ENCODE measurements at places on chromosomes 5 and 9. TPM values are rescaled to one million over a fixed set of nuclear protein-coding genes. Genes with fewer than 3 reads are reported as not detected.

The SCGB3A2 gene
- polyA plus RNA-seq = not detected

The CNTNAP3 gene
- 3.4 TPM for polyA plus RNA-seq

The TCF7 gene
- 9.7 TPM for polyA plus RNA-seq

The TAF11L5 gene
- not detected for polyA plus RNA-seq

The PLPPR1 gene
- polyA plus RNA-seq = 0.87 TPM

The CARTPT gene
- 8.5 TPM for polyA plus RNA-seq

The TARS1 gene
- polyA plus RNA-seq = 75.9 TPM

The SMIM3 gene
- 13.9 TPM for polyA plus RNA-seq

The FOXI1 gene
- 0.03 TPM for polyA plus RNA-seq

The TAF11L10 gene
- not detected for polyA plus RNA-seq

DNA sequence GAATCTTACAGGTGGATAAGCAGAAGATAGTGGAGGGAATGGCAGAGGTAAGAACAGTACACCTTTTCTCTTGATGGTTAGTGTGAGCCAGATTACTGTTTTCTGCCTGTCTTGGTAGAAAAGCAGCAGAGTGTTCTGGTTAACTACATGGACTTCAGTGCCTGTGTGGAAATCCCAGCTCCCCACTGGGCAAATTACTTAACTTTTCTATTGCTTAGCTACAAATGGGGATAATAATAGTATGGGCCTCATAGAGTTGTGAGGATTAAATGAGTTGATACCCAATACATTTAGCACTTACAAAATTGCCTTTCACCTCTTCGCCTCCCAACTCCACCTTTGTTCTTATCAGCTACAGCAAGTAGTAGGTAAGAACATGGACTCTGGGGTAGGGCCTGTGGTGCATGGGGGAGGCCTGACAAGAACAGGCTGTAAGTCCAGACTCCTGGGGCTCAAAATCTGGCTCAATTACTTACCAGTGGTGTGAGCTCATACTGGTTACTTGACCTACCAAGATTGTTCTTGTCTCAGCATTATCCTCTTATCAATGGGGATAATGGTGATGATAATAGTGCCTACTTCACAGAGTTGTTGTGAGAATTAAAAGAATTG, 125.1 kb downstream of the LIFR start:
- H3K4me1 ChIP-seq = no peaks in the 10 kb centered on the region
- no peaks in the 10 kb centered on the region for H3K36me3 ChIP-seq
- no peak overlapping the region for H3K27ac ChIP-seq
- H3K4me3 ChIP-seq = no peak overlapping the region
- peaks cover 26% of the 10 kb centered on the region for H3K27me3 ChIP-seq

- no peak overlapping the region for H3K4me3 ChIP-seq
- H3K4me1 ChIP-seq = no peaks in the 10 kb centered on the region
- H3K27me3 ChIP-seq = peaks cover 28% of the 10 kb centered on the region
- DNase-seq = no peak
- no peaks in the 10 kb centered on the region for H3K36me3 ChIP-seq
Measured at GRCh38 chr5:151348789-151349188, 1.4 kb upstream of the SLC36A2 start.

GRCh38 chr9:5626727-5627634, 1.9 kb upstream of the RIC1 start:
- peaks cover 7% of the 10 kb centered on the region for H3K4me1 ChIP-seq
- H3K27me3 ChIP-seq = no peaks in the 10 kb centered on the region
- no peak overlapping the region for H3K4me3 ChIP-seq
- DNase-seq = peak; percentile 23
- H3K27ac ChIP-seq = peak overlapping the region; percentile 91
- no peaks in the 10 kb centered on the region for H3K36me3 ChIP-seq

- no peaks in the 10 kb centered on the region for H3K36me3 ChIP-seq
- H3K27me3 ChIP-seq = no peaks in the 10 kb centered on the region
- H3K4me3 ChIP-seq = no peak overlapping the region
- DNase-seq = no peak
Measured at GRCh38 chr5:43255704-43256103, 57.5 kb downstream of the HMGCS1 start.

DNA sequence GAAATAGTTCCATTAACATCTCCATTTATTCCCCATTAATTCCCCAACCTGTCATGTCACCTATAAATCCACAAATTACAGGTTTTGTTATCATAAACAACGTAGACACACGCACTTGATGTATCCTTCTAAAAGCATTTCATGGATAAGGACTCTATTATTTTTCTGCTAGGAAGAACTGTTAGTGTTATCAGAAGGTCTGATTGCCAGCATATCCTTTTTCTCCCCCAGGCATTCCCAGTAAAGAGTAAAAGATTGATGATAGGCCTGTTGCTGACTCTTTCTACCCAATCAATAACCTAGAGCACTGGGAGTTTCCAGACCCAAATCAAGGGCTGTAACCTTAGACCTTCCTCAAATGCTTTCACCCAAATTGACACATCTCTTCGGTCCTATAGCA, 60.8 kb downstream of the RFK start:
- no peak overlapping the region for H3K27ac ChIP-seq
- DNase-seq = no peak
- no peaks in the 10 kb centered on the region for H3K4me1 ChIP-seq
- no peaks in the 10 kb centered on the region for H3K27me3 ChIP-seq
- H3K4me3 ChIP-seq = no peak overlapping the region

- peaks cover 7% of the 10 kb centered on the region for H3K27me3 ChIP-seq
- H3K27ac ChIP-seq = no peak overlapping the region
Measured at GRCh38 chr5:170261528-170262043, 28.8 kb downstream of the C5orf58 start.

- DNase-seq = no peak
- H3K4me3 ChIP-seq = no peak overlapping the region
- H3K4me1 ChIP-seq = no peaks in the 10 kb centered on the region
- no peak overlapping the region for H3K27ac ChIP-seq
Measured at GRCh38 chr9:26261503-26262330, 583.5 kb upstream of the TUSC1 start.

- no peak for DNase-seq
- H3K36me3 ChIP-seq = peaks cover 12% of the 10 kb centered on the region
- peaks cover 17% of the 10 kb centered on the region for H3K4me1 ChIP-seq
- H3K4me3 ChIP-seq = no peak overlapping the region
- no peaks in the 10 kb centered on the region for H3K27me3 ChIP-seq
Measured at GRCh38 chr9:76652894-76653293, 111.3 kb upstream of the PCA3 start.

DNA sequence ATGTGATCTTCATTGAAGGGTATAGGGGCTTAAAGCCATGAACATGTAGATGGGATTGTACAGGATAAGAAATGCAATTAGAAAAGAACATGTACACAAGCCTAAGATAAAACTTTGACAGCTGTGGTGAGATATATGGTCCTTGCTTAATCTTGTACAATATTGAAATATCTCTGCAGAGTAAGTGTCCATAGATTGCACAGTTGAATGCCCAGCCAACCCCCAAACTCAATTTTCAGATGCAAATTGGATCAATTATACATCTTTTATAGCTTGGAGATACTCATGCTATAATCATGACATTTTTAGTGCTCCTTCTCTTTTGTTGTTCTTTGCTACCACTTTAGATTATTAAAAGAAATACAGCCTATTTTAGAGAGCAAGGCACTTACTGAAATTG, 59.5 kb upstream of the CHSY3 start:
- H3K36me3 ChIP-seq = no peaks in the 10 kb centered on the region
- H3K4me1 ChIP-seq = no peaks in the 10 kb centered on the region
- no peaks in the 10 kb centered on the region for H3K27me3 ChIP-seq
- no peak overlapping the region for H3K27ac ChIP-seq
- no peak for DNase-seq
- H3K4me3 ChIP-seq = no peak overlapping the region

GRCh38 chr5:172624996-172625964, 15.8 kb upstream of the NEURL1B start:
- H3K4me1 ChIP-seq = peaks cover 28% of the 10 kb centered on the region
- H3K27me3 ChIP-seq = no peaks in the 10 kb centered on the region
- no peak for DNase-seq
- H3K27ac ChIP-seq = no peak overlapping the region

DNA sequence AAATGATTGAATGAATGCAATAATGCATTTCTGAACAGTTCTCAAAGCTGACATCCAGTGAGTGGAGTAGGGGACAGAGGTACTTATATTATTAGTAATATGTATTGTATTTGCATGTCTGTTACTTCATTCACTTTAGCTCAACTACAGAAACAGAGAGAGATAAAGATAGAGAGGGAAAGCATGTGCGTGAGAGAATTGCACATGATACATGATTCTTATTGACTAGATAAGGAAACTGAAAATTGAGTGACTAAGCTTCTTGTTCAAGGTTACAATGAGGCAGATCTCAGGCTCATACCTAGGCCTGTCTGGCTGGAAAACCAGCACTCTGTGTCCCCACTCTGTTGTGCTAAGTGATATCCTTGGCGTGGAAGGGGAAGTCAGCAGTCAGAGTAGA, 337.7 kb upstream of the KLF4 start:
- H3K27ac ChIP-seq = no peak overlapping the region
- no peaks in the 10 kb centered on the region for H3K27me3 ChIP-seq
- DNase-seq = no peak
- no peaks in the 10 kb centered on the region for H3K4me1 ChIP-seq
- H3K4me3 ChIP-seq = no peak overlapping the region

DNA sequence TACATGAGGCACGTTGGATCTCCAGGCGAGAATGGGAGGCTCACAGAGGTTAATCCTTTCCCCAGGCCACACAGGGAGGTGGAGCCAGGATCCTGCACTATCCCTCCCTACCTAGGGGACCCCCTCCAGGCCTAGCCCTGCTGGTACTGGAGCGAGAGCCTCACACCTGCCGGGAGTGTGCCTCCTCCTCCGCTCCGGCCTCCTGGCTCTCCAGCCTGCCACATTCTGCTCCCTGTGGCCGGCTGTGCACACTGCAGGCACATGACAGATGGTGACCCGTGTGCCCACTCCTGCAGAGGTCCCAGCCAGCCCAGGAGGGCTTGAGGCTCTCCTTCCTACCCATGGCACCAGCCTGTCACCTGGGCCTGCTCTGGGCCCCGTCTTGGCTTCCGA, 93.4 kb downstream of the RXRA start:
- H3K27ac ChIP-seq = no peak overlapping the region
- DNase-seq = no peak
- H3K36me3 ChIP-seq = peaks cover 80% of the 10 kb centered on the region

GRCh38 chr9:100602342-100602801, 24.5 kb downstream of the CAVIN4 start:
- H3K4me1 ChIP-seq = peaks cover 2% of the 10 kb centered on the region
- H3K27me3 ChIP-seq = no peaks in the 10 kb centered on the region
- H3K27ac ChIP-seq = no peak overlapping the region
- peak; percentile 50 for DNase-seq
- H3K36me3 ChIP-seq = no peaks in the 10 kb centered on the region

DNA sequence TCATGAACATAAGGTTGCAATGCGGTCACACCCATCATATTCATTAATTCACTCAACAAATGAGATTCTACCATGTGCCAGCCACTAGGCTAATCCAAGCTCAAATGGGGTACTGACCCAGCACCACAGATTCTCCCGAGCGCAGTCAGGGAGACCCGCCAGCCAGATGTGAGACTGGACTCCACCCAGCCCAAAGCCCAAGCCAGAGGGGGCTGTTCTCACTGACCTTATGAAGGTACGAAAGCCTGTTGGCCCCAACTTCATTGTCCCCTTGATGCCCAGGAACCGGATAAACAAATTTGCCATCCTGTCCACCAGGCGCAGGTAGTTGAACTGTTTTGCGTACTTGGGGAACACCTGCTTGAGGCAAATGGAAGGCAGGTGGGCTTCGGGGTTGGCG, 218.8 kb downstream of the DAB2IP start:
- H3K4me1 ChIP-seq = no peaks in the 10 kb centered on the region
- H3K27me3 ChIP-seq = no peaks in the 10 kb centered on the region
- H3K4me3 ChIP-seq = no peak overlapping the region
- no peak overlapping the region for H3K27ac ChIP-seq
- H3K36me3 ChIP-seq = no peaks in the 10 kb centered on the region
- no peak for DNase-seq

DNA sequence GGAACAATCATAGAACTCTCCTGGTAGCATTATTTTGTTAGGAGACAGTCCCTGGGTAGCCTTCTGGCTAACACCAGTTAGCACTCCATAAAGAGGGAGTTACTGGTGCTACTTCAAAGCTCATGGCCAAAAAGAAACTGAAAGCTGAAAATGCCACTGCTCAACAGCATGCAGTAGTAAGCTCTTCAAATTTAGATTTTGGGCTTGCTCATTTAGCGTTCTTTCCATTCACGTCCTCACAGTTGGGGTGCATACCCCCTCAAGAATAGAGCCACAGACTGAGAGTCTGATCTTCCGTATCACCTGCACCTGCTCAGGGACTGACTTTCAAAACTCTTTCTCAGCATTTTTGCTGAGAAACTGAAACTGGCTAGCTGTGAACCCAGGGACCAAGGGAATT, 24.7 kb downstream of the NTRK2 start:
- no peak overlapping the region for H3K27ac ChIP-seq
- no peaks in the 10 kb centered on the region for H3K4me1 ChIP-seq
- H3K36me3 ChIP-seq = no peaks in the 10 kb centered on the region
- H3K27me3 ChIP-seq = peaks cover 14% of the 10 kb centered on the region
- no peak overlapping the region for H3K4me3 ChIP-seq
- no peak for DNase-seq

DNA sequence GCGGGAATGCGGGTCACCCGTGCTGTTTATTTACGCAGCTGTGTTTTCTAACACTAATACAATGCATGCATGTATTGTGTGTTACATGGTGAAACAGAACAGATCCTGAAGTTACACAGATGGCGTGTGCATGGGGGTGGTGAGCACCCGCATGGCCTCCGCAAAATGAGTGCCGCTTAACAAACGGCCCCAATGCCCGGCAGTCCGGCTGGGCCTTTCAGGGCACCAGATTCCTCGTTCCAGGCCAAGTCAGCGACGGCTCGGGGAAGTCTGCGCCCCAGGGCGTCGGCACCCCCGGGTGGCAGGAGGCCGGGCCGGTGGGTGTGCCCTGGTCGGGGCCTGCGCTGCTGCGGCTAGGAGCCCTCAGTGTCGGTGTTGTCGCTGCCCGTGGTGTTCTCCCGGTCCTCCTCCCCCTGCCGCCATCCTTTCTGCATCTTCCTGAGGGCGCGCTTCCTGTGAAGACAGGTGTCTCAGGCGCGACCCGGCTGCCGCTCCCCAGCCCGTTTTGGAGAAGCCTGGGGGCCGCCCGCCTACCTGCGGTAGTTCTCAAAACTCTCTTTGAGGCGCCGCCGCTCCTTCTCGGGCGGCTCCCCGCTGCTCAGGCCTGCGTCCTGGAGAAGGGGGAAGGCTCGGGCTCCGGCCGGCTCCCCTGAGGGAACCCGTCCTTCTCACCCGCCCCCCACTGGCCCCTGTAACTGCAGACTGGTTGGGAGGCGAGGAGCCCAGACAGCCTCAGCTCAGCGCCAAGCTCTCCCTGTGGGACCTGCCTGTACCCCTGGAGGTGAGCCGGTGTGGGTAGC, 605 bp upstream of the DNLZ start:
- H3K4me1 ChIP-seq = peaks cover 18% of the 10 kb centered on the region
- H3K36me3 ChIP-seq = peaks cover 6% of the 10 kb centered on the region
- H3K4me3 ChIP-seq = no peak overlapping the region
- no peak overlapping the region for H3K27ac ChIP-seq
- peaks cover 14% of the 10 kb centered on the region for H3K27me3 ChIP-seq
- no peak for DNase-seq

All from large intestine (tissue), 12 donors.